ENCODE measurements at places on chromosomes 16 and 17.

DNA sequence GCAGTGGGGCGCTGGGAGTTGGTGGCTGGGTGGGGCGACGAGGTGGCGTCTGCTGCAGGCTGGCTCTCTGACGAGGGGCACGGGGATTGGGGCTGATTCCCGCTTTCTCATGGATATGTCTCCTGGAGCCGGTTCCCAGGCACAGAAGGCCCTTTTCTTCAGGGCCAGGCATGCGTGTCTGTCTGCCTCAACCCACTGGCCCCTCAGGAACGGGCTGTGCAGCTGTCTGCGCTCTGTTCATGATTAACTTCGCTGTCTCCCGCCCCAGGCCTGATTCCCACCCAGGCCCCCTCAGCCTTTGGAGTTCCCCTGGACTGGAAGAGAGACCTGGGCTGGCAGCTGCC lies 53.1 kb downstream of the RAP1GAP2 start:
- no peak for DNase-seq

DNA sequence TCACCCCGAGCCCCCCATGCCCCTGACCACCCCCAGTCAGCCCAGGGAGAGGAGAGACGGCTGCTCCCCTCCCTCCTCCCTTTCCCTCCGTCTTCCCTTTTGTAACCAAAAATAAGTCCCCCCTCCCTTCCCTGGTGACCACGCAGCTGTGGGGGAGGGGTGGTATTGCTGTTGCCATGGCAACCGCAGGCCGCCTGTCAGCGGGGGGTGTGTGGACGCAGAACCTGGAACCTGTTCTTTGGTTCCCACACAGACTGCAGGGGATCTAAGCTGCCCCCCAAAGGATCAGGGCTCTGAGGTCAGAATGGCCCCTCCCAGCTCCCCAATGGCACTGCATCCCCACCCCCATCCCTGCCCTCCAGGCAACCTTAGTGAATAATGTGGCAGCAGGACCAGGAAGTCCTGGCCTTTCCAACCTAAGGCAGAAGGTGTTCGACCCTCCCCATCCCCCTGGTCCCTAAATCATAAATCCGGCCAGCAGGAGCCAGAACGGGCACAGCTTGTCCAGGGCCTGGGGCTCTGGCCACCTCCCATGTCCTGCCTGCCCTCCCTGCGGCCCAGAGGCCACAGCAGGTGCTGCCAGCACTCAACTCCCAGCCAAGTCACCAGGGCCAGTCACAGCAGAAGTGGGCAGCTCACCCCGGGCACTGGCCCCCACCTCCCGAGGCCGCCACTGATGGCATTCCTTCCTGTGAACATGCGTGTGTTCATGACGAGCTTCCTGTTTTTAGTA lies 12.0 kb downstream of the CA4 start:
- no peak for DNase-seq

- DNase-seq = no peak
These were observed 23.6 kb downstream of the CENPV start for GRCh38 chr17:16329519-16330271.

DNA sequence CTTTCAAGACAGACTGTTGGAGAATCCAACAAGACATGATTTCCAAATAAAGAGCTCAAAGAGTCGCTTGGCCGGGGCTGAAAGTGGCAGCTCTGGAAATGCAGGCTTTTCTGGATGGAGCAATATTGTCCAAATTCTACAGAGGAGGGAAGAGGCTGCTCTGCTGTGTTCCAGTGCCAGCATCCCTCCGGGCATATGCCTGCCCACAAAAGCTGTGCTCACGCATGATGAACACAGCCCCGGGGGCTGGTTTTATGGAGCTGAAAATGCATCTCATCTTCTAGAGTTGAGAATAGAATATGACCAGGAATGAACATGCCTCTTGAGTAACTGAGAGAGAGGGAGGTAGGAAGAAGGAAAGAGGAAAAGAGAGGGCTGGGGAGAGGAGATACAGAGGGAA lies 74.7 kb upstream of the TOX3 start:
- DNase-seq = no peak

- DNase-seq = no peak
These were observed 169.7 kb upstream of the CACNG5 start for GRCh38 chr17:66665194-66665593.

DNA sequence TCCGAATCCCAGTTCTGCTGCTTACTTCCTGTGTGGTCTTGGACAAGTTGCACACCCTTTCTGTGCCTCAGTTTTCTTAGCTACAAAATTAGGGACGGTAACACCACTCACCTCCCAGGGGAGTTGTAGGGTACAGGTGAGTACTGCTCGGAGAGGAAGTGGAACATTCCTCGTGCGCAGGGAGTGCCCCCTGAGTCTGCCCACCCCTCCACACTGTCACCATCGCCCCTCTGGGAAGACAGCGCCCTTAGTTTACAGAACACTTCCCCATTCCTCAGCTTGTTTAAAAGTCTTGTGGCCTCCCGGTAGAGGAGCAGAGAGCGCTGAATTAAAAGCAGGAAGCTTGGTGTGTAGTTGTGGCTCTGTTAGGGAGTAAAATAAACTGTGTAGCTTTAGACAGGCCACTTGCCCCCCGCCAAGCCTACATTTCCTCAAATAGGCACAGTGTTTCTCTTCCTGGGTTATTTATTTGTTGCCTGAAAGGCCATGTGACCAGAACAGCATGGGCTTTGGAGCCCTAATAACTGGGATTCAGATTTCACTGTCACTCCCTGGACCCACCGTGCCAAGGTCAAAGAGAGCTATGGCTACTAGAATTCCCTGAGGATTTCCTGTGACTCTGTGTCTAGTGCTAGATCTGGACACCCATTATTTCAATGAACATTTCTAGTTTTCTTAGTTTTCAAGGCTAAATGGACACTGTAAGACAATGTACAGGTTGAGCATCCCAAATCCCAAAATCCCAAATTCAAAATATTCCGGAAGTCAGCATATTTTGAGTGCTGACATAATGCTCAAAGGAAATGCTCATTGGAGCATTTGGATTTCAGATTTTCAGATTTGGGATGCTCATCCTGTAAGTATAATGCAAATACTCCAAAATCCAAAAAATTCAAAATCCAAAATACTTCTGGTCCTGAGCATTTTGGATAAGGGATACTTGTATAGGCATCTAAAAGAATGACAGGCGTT lies 372.5 kb downstream of the SNX29 start:
- DNase-seq = no peak

DNA sequence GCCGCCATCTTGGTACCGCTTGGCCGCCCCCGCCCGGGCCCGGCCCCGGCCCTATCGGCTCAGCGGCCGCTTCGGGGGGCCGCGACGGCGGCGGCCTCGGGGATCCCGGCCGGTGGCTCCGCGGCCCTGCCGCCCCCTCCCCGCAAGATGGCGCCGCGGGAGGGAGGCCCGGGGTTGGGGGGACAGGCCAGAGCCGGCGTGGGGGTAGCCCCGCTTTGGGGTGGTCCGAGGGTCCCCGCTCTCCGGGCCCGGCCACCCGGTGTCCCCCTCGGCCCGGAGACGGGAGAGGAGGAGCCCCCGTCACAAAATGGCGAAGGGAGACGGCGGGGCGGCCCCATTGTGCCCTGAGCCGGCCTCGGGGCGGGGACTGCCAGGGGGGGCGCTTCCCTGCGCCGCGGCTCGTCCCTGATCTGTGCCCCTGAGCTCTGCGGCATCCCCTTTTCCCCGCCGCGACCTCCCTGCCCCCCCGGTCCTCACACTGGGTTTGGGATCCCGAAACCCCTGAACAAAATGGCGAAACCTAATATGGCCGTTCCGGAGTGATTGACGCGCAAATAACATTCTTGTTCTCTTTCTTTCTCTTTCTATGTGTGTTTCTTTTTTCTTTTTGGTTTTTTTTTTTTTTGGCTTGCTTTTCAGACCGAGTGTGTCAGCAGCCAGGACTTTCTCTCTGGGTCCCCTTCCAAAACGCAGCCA lies 986 bp downstream of the HAPSTR1 start:
- no peak for DNase-seq

DNA sequence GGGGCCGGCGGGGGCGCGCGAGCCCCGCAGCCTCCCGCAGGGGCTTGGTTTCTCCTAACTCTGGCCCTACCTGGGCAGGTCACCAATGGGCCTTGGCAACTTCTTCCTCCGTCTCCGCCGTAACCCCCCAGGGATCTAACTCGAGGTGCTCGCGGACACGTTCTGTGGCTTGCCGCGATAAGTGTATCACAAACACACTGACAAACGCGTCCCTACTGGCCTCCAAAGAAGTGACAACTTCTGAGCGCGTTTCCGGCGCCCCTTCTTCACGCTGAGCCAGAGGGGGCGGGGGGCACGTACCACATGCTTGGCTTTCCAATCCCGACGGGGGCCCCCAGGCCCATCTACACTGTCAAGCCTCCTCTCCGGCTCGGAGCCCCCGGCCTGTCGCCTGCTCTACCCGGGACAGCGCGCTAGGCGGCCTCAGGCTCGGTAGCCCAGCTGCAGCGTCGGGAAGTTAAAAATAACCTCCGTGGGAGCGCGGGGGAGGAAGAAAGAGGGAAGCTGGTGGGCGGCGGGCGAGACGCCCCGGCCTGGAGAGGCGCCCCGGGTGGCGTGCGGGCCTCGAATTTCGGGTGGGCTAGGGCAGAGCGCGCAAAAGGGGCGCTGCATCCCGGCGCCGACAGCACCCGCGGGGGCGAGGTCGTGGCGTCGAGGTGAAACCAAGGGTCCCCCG lies 725 bp upstream of the SPHK1 start:
- DNase-seq = peak; percentile 45

DNA sequence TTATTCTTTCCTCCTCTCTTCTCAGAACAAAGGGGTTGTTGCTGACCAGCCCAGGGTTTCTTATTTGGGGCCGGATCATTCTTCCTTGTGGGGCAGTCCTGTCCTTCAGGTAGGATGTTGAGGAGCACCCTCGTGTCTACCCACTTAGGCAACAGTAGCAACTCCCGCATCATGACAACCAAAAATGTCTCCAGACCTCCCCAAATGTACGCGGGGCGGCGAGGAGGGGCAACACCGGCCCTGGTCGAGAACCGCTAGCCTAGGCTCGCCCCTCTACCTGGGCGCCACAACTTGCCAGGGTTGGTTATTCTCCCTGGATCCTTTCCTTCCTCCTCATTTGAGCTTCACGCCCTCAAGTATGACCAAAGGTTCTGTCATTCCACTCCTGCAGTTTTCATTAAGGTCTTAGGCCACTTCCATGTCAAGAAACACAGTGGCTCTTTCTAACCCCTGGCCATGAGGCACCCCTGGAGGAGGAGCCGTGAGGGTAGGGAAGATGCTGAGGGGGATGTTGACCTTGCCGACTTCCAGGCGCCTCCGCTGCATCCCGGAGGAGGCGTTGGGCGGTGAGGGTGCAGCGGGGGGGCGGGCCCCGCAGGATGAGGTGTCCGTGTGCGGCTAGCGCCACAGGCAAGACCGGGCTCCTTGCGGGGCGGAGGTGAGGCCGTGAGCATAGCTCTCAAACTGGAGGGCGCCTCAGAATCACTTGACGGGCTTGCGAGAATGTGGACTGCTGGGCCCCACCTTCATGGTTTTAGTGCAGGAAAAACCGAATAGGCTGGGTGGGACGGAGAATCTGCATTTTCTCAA lies 712 bp upstream of the SPECC1 start:
- no peak for DNase-seq

- no peak for DNase-seq
These were observed 28.7 kb downstream of the GSE1 start for GRCh38 chr16:85641776-85642176.

DNA sequence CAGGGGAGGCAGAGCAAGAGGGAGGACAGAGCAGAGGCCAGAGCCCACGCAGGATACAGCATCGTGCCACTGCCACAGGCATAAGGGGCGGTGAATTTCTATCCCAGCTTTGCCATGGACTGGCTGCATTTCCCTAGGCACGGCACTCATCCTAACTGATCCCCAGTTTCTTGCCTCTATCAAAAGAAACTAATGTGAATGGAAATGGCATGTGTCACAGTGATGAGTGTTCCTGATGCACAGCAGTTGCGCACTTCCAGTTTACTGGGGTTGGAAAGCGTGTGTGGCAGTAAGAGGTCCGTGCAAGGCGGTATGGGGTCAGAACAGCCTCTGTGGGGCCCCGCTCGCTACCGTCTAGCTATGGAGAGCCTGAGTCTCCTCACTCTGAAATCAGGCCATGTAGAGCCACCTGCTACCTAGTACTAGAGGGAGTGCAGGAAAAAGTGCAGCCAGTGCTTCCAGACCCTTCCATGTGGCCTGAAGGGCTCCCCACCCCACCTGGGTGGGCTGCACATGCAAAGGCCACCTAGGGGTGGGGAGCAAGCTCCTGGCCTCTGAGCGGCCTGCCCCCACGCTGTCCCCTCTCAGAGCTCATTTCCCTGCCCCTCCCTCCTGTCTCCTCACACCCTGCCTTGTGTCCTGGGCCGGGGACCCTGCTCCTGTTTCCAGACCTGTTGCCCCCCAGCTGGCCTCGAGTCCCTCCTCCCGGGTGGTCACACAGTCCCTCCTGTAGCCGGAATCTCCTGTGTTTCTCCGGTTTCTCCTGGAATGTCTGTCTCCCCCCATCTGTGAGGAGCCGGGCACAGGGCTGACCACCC lies 5.0 kb upstream of the KCNJ18 start:
- no peak for DNase-seq

DNA sequence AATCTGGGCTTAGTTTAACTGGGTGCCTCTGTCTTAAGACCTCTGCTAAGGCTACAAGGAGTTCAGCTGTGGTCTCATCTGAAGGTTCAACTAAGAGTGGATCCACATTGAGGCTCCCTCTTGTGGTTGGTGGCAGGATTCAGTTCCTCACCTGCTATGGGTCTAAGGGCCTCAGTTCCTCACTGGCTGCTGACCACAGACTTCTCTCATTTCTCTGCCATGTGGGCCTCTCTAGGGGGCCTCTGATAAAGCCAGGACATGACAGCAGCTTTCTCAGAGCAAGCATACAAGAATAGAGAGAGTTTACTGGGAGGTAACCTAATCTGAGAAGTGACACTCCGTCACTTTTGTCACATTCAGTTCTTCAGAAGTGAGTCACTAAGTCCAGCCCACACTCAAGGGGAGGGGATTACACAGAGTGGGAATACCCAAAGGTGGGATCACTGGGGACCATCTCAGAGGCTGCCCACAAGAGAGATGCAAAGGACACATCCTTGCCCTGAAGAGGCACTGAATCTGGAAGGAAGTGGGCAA lies 19.2 kb upstream of the ABAT start:
- DNase-seq = no peak

DNA sequence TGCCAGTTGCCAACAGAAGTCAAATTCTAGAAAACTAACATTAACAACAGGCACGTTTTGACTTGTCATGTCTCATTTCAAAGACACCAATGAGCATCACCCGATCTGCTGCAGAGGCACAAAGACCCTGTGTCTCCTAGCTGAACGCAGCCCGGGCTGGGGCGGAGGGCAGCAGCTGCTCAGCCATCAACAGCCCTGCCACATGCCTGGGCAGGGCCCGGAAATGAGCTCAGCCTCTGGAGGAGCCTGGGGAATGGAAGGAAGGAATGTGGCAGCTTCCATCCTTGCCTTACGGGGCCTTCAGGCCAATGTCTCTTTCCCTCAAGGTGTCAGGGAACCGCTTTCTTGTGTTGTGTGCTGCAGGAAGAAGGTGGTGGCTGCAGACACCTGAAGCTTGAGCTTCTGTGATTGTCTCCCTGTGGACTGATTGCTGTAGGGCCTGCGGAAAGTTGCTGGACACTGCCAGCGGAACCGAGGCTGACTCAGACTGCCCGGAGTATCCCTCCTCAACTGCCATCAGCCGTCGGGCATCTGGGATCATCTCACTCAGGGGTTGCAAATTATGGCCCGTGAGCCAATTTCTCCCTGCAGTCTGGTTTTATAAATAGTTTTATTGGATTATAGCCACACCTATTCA lies 7.3 kb downstream of the CDH13 start:
- DNase-seq = no peak

All from stimulated activated CD8-positive, alpha-beta memory T cell treated with anti-CD3 and anti-CD28 coated beads, Interleukin-7, amount 100 ng/mL, for 48 hours (primary cell).